ENCODE measurements at places on chromosomes 5 and 9.

GRCh38 chr5:64184832-64185231 is 19.2 kb downstream of the RNF180 start:
- DNase-seq: no peak

DNA sequence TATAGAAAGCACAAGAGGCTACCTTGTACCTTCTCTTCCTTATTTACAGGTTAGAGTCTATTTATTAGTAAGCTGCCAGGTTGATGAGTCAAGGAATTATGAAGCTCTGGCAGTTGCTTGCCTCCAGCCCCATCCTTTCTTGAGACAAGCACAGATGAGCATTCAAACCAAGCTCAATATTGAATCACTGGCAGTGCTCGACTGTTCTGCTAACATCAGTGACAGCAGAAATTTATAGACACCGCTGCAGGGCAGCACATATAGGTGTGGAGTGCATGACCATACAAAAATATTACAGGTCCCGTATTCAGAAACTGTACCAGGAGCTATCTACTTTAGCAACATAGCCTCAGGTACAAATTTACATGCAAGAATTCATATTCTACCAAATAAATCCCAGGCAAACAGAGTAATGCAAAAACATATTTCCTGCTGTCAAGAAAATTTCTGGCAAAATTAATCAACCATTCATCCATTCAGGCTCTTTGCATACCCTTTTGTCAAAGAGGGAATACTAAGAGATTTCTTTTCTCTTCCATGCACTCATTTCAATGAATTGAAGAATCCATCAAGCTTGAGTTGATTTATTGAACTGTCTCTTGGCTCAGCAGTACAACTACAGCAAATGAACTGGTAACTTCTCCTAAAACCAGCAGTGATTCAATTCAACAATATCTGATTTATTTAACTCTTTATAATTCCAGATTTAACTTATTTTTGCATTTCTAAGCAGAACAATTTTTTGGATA is 26.9 kb upstream of the PCA3 start:
- no peak for DNase-seq

DNA sequence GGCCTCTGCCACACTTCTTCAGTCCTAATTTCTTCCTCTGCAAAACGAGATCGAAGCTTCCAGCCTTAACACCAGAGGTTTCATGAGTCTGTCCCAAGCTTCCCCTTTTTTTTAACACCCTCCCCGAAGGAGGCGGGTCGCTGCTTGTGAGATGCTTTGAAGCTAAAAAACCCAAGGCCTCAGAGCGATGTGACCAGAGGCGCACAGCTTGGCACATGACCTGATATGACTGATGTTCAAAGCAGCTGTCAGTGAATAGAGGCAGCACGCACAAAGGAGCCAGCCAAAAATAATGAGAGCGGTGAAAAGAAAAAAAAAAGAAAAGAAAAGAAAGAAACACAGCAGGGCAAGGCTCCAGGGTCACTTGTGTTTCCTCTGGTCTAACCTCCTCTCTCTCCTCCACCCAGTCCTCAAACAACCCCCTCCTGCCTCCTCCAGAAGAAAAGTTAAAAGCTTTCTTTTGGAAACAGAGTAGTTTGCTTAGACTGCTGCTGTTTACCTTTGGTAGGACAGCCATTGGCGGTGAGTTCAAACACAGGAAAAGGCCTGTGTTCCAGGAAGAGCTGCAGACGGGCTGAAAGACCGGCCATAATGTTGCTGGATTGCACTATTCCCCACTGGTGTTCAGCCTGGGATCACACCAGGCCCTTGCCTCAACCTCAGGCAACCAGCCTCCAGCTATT is 10.9 kb upstream of the ZNF366 start:
- no peak for DNase-seq

GRCh38 chr9:8653855-8654254 is 854.3 kb upstream of the DMAC1 start:
- DNase-seq: no peak

GRCh38 chr5:135873831-135874230 is 21.8 kb downstream of the IL9 start:
- no peak for DNase-seq

GRCh38 chr5:71705421-71705820 is 13.7 kb upstream of the CARTPT start:
- DNase-seq: no peak

DNA sequence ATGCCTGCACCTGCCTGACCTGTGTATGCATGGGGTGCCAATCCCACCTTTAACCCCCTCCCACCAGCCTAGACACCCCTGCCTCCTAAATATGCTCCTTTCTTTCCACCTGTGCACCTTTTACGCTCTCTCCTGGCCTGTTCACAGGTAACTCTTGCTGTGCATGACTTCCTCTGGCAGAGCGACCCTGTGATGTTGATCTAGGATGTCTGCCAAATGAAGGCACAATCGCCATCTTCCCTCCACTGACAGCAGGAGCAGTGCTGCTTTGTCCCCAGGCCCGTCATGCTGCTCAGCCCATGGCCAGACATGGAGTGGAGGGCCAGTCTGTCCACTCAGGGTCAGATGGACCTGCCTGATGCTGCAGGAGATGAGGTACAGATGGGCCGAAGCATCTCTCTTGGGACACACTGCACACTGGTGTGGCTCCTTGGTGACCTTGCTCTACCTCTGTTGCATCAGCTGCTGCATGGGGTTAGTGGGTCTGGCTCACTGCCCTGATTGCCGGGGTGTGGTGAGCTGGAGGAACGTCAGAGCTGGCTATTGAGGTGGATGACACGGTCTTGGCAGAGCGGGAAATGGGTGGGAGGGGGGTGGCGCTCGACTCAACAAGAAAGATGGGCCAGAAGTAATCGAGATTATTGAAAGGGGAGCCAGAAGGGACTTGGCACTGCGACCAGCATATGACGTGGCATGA is 101.7 kb upstream of the PITX1 start:
- no peak for DNase-seq

DNA sequence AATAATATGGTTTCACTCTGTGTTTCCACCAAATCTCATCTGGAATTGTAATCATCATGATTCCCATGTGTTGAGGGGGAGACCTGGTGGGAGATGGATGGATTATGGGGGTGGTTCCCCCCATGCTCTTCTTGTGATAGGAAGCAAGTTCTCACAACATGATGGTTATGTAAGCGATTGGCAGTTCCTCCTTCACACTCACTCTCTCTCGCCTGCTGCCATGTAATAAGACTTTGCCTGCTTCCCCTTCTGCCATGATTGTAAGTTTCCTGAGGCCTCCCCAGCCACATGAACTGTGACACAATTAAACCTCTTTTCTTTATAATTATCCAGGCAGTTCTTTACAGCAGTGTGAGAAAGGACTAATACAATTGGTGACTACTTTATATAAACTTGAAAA is 48.4 kb downstream of the PTBP3 start:
- no peak for DNase-seq

DNA sequence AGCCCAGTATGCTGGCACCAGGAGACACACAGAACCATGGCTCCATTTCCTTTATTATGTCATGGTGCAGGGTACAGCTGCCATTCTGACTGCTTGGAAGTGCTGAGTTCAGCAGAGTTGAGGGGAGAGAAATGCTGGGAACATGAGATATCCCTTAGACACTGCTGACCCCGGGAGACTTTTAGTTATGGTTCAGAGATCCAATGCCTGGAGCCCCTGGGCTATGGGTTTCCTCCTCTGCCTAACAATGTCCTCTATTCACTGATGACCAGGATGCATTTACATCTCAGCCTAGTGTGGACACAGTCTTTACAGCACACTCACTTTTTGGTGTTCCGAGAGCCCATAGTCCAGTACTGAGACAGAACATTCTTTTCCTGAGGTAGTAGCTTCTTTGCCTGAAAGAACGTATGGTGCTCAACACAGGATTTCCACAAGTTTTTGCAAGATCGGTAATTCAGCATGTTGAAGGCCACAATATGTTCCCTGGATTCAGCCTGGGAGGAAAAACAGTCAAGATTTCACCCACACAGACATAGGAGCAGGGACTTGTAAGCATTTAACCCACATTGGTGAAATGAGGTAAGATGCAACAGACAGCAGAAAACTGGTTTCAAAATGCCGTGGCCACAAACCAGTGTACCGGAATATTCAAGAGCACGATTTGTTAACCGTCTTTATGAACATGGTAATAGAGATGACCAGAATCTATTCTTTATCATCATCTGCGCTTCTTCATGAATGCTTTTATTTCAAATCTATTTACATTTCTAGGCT is 71.3 kb downstream of the PTPN3 start:
- DNase-seq: no peak

DNA sequence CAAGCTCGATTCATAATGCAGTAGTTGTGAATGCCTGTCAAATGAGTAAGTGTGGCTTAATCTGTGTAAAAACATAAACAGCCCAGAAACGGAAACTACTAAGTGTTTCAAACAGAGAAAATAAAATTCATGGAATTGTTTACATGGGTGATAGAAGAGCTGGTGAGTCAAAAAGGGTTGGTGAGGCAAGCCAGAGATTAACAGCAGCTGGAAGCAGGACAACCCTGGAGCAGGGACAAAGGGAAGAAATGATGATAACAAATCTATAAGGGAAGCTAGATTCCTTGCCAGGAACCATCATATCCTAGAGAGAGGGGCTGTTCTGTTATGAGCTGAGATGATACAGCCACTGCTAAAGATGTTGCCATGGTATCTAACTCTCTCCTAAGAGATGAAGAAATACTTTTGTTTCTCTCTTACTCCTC is 18.0 kb upstream of the PRR16 start:
- DNase-seq: no peak

GRCh38 chr5:5209089-5209488 is 69.0 kb downstream of the ADAMTS16 start:
- no peak for DNase-seq

GRCh38 chr9:127114606-127115005 is 7.8 kb downstream of the ANGPTL2 start:
- DNase-seq: no peak
